SW480 (cell line): ENCODE measurements at places on chromosomes 6 and 20.

GRCh38 chr6:159101656-159102055 lies 56.9 kb upstream of the TAGAP start:
- no peak for DNase-seq

DNA sequence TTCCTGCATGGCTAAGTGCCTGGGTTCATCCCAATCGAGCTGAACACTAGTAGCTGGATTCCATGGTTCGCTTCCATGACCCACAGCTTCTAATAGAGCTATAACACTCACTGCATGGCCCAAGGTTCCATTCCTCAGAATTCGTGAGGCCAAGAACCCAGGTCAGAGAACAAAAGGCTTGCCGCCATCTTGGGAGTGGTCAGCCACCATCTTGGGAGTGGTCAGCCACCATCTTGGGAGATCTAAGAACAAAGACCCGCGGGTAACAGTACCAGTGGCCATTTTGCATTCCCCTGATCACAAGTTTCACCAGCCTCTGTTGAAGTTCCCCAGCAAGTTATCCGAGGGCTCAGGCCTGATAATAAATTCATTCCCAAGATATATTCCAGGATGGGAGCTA lies 179.6 kb downstream of the LMBRD1 start:
- no peak for DNase-seq

- DNase-seq, result no peak
These were observed 29.4 kb upstream of the SERPINB1 start for GRCh38 chr6:2871102-2871501.

- DNase-seq, result no peak
These were observed 216.4 kb downstream of the UNC5CL start for GRCh38 chr6:40822619-40823018.

DNA sequence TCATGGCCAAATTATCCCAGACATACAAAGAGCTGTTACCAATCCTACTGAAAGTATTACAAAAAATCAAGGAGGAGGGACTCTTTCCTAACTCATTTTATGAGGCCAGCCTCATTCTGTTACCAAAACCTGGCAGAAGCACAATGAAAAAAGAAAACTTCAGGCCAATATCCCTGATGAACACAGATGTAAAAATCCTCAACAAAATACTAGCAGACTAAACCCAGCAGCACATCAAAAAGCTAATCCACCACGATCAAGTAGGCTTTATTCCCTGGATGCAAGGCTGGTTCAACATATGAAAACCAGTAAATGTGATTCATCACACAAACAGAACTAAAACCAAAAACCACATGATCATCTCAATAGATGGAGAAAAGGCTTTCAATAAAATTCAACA lies 109.2 kb downstream of the C6orf118 start:
- no peak for DNase-seq

DNA sequence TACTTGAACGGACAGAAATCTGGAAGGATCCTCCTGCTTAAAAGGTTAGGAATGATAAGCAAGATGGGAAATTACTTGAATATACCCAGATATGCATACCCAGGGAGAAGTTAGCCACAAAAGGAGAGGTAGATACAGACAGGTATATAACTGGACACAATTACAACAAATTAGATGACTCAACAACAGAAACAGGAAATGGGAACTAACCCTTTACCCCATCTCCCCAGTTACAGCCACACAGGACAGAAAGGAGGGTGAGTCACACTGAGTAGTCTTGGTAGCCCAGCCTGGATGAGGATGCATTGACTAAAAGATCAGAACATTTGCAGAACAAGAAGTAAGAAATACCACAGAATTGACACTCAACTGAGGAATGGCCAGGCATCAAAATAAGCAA lies 61.2 kb downstream of the C6orf52 start:
- peak; percentile 46 for DNase-seq

DNA sequence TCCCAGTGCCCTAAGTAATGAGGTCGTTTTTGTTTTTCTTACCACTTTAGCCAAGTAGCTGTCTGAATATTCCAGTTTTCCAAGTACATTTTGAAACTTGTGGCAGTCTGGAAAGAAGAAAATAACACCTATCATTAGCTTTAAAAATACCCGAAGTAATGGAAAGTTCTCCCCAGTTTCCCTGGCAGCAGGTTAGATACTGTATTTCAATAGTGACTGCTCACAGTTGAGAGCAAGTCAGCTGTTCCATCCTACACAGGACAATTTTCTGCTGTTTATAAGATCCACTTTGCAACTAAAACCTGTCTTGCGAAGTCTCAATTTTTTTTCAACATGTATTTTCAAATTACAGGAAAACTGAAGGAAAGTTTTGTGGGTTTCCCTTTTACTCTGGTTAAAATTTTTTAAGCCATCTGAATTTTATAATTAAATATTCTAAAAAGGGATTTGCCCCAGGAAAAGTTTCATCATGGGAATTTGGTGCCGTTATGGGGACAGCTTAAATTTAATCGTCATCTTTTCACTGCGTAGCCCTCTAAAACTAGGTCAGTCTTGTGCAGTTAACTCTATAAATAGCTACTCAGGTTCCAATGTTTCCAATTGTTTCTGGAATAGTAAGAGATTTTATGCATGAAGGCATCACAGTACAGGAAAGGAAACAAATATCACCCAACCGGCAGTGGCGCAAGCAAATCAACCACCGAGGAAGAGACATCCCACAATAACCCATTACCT lies 96.9 kb downstream of the MBOAT1 start:
- DNase-seq, result no peak

DNA sequence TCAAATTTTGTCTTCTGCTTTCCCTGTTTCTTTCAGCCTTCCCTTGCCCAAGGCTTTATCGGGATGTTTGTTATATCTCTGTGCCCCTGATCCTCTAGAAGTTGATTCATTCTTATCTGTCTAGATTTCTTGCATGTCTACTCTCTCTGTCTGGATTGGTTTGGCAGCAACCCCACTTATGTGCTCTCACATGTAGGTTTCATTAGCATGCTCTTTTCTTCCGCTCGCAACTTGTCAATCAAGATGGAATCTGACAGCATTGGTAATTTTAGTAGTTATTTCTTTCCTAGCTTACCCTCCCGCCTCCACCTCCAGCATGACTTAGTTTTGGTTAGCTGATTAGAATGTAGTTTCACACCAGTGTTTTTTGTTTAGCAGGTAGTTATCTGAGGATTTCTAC lies 39.3 kb downstream of the LRRC1 start:
- DNase-seq, result no peak

GRCh38 chr6:93792746-93793145 lies 373.4 kb upstream of the EPHA7 start:
- DNase-seq, result no peak

- DNase-seq, result no peak
These were observed 32.2 kb downstream of the MYLK4 start for GRCh38 chr6:2718334-2719092.

DNA sequence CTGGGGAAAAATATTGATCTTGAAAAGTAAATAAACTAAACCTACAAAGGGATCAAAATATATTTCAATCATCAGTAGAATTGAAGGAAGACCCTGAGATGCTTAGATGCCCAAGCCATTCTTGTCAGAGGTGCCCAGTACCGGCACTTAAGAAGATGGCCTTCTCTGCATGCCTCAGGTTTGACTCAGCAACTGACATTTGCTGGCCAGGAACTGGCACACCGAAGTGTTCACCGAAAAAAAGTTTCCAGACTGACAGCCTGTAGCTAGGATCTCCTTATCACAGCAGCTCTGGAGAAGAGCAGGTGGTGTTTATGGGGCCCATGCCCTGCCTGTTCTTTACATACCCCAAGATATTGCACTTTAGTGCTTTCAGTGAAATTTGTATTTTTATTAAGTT lies 203.2 kb downstream of the MOXD1 start:
- DNase-seq, result no peak

DNA sequence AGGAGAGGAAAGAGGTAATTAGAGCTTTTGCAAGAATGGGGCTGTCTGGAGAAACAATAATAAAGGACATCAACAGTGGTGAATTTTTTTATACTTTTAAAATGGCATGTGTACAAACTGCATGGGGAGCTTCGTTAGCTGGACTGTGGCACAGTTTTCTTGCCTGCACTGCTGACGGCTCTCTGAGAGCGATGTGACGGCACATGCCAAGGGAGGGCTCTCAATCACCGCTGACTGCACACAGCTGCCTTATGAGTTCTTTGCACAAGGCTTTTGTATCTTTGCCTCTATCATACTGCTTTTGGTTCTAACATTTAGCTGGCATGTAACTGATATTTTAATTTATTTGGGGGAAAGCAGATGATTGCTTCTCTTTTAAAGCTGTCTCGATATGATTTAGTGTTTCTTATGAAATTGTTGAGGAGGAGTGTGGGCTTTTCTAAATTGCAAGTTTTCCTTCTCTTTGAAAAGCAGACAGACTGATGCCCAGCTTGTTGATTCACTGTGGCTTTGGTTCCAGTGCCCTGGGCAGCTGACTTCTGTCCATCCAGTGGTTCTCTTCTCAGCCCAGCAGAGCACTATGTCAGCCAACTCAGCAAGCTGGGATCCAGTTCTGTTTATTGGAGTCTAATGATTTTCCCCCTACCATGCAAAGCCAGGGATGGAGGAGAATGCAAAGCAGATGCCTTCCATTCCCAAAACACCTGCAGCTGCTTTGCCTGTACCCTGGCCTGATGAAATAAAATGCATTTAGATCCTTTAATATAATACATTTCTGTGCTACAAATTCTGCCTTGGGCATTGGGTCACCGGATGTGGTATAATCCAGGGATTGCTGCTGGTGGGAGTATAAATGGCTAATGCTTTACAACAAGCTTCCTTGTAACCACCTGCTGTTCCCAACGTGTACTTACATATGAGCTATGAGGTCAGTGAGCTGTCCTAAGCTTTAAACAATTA lies 323.9 kb downstream of the ZFAND3 start:
- no peak for DNase-seq

- DNase-seq, result peak; percentile 57
These were observed 66.5 kb downstream of the ILRUN start for GRCh38 chr6:34630040-34630439.

- peak; percentile 76 for DNase-seq
These were observed 96.9 kb downstream of the JPH2 start for GRCh38 chr20:44089987-44090674.

DNA sequence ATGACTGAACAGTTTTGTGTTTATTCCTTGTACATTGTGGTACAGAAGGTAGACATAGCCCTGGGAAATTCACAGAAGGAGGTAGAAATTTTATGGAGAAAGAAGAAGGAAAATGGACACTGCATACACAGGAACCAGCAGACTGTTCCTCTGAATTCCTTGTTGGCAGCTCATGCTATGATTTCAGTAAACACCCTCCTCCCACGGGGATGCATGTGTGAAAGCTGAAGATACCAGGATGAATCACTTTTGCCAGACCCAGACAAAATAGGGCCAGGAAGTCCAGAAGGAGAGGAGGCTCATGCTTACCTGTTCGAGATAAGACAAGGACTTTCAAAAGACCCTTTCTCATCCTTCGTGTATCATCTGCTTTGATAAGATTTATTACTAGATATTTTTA lies 110.3 kb upstream of the GGTLC1 start:
- peak; percentile 27 for DNase-seq

GRCh38 chr6:38364127-38364526 lies 275.6 kb downstream of the BTBD9 start:
- DNase-seq, result no peak

GRCh38 chr20:32831982-32832381 lies 12.2 kb downstream of the MAPRE1 start:
- DNase-seq, result no peak

DNA sequence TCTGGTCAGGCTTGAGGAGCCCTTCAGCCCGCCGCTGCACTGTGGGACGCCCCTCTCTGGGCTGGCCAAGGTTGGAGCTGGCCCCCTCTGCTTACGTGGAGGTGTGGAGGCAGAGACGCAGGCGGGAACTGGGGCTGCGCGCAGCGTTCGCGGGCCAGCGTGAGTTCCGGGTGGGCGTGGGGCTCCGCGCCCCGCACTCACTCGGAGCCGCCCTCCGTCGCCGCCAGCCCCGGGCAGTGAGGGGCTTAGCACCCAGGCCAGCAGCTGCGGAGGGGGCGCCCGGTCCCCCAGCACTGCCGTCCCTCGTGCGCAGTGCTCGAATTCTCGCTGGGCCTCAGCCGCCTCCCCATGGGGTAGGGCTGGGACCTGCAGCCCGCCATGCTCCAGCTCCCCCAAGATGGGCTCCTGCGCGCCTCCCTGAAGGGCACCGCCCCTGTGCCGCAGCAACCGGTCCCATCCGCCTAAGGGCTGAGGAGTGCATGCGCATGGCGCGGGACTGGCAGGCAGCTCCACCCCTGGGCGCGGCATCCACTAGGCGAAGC lies 695.9 kb downstream of the EPHA7 start:
- DNase-seq, result no peak

- no peak for DNase-seq
These were observed 25.6 kb upstream of the AHI1 start for GRCh38 chr6:135522965-135523692.

DNA sequence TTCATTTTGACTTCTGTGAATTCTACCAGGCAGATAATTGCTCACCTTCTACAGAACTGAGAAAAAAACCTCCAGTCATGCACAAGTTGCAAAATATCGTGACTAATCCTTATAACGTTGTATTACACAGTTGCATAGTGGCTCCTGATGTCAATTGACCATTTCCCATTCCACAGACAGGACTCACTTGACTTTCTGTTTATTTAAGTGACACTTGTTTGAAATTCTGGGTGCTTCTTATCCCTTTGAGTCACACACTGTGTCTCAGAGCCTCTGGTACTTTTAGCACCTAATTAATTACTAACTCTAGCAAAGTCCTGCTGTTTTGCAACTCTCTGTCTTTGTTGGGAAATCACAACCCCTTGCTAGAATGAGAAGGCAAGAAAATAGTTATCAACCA lies 16.2 kb upstream of the RSPO3 start:
- DNase-seq, result no peak

GRCh38 chr6:21885111-21885510 lies 291.6 kb downstream of the SOX4 start:
- DNase-seq, result no peak

DNA sequence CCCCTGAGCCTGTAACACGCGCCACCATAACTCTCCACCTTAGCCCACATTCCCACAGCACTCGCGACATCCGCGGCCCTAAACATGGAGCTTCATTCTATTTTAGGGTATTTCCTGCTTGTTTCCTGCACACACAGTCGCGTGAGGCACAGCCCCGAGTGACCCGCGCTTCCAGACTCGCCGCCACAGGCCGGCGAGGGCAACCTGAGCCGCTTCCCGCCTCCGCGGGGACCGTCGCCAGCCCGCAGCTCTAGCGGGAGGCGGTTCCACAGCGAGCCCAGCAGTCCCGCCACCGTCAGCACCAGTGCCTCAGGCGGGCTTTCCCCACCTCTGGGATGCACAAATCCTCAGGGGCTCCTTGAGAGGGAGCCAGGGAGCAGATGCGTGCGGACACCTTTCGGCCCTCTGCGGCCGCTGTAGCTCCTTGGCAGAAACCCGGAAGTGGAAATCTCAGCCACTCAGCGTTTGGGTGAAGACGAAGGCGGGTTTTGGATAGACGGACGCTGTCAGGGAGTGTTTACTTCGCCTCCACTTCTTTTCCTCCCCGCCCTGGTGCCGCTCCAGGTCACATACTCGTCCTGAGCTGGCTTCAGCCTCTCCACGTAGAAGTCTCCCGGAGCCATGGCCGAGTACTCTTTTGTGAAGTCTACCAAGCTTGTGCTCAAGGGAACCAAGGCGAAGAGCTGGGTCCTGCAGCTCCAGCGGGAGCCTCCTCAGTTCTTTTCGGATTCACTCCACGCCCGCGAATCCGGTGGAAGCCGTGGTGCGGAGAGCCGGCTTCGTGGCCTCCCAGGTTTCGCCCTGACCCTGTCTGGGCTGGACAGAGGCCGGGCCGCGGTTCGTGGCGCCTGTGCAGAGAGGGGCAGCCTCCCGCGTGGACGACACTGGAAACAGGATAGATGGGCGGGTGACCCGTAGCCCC lies 2177.4 kb upstream of the DEFB115 start:
- DNase-seq, result no peak

GRCh38 chr6:15585760-15586214 lies 77.0 kb downstream of the DTNBP1 start:
- DNase-seq, result no peak
